ENCODE measurements at places on chromosomes 16 and 17. TPM values are rescaled to one million over a fixed set of nuclear protein-coding genes. Genes with fewer than 3 reads are reported as not detected.
A peak's percentile ranks its signal among the peaks of the same experiment; 100 is the strongest.

DNA sequence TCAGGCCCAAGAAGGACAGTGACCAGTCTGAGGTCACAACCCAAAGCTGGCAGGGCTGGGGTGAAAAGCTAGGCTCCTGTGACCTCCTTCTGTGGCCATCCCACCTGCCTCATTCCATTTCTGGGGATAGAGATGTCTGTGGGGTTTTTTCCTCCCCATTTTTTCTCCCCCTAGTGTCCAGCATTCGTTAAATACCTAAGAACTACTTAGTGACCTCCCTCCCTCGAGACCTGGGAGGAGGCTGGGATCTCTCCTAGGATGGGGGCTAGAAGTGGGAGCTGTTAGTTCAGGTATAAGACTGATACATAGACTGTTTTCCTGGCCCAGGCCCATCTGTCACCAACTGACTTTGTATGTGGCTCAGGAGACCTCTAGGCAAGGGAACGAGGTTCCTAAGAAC is 20.5 kb upstream of the STAC2 start:
- DNase-seq = no peak

DNA sequence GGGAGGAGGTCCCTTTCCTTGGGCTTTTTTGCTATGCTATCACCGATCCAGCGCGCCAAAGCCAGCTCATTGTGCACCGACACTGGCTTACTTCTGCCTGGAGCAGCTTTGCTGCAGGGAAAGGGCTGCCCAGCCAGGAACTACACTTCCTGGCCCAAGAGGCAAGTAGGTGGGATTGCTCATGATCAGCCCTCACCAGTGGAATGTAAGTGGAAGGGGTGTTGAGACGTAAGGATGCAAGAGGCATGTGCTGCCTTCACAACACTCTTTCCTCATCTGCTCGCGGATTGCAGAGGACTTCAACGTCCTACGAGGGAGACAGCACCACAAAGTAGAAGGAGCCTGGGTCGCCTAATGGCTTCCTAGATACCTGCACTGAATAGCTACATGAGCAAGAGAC is 104.3 kb upstream of the FOXF1 start:
- DNase-seq = peak; percentile 47

DNA sequence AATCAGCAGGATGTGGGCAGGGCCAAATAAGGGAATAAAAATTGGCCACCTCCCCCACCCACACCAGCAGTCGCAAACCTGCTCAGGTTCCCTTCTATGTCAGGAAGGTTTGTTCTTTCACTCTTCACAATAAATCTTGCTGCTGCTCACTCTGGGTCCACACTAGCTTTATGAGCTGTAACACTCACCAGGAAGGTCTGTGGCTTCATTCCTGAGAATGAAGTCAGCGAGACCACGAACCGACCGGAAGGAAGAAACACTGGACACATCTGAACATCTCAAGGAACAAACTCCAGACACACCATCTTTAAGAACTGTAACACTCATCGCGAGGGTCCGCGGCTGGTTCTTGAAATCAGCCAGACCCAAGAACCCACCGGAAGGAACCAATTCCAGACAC is 115.5 kb upstream of the TBX2 start:
- DNase-seq = peak; percentile 93

Gene TPSG1
- total RNA-seq = not detected

Gene RAPGEFL1
- total RNA-seq = 0.28 TPM

Gene CCL7
- 0.28 TPM for total RNA-seq

Data from IMR-90 (cell line).